ENCODE measurements at places on chromosomes 4 and X. TPM values are rescaled to one million over a fixed set of nuclear protein-coding genes. Genes with fewer than 3 reads are reported as not detected.

GRCh38 chr4:126678618-126679017 lies 954.1 kb upstream of the INTU start:
- no peak overlapping the region for H3K27ac ChIP-seq
- H3K4me1 ChIP-seq = no peaks in the 10 kb centered on the region
- no peak overlapping the region for H3K4me3 ChIP-seq
- H3K36me3 ChIP-seq = peaks cover 33% of the 10 kb centered on the region
- no peaks in the 10 kb centered on the region for H3K27me3 ChIP-seq

GRCh38 chr4:7048642-7049041 lies 5.5 kb downstream of the TADA2B start:
- no peaks in the 10 kb centered on the region for H3K27me3 ChIP-seq
- H3K4me1 ChIP-seq = peaks cover 17% of the 10 kb centered on the region
- no peak overlapping the region for H3K27ac ChIP-seq
- no peak for DNase-seq

DNA sequence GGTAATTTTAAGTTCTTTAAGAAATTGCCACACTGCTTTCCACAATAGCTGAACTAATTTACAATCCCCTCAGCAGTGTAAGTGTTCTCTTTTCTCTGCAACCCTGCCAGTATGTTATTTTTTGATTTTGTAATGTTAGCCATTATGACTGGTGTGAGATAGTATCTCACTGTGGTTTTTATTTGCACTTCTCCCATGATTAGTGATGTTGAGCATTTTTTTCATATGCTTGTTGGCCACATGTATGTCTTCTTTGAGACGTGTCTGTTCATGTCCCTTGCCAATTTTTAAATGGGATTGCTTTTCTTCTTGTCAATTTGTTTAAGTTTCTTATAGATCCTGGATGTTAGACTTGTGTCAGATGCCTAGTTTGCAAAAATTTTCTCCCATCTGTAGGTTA lies 86.1 kb downstream of the BMP3 start:
- H3K4me3 ChIP-seq = no peak overlapping the region
- no peak overlapping the region for H3K27ac ChIP-seq
- no peak for DNase-seq
- no peaks in the 10 kb centered on the region for H3K36me3 ChIP-seq
- H3K27me3 ChIP-seq = no peaks in the 10 kb centered on the region
- no peaks in the 10 kb centered on the region for H3K4me1 ChIP-seq

GRCh38 chr4:37245391-37245954 lies 930 bp downstream of the NWD2 start:
- H3K27ac ChIP-seq = no peak overlapping the region
- H3K4me3 ChIP-seq = no peak overlapping the region
- H3K4me1 ChIP-seq = no peaks in the 10 kb centered on the region
- DNase-seq = no peak
- H3K27me3 ChIP-seq = no peaks in the 10 kb centered on the region

GRCh38 chr4:184695178-184695896 lies 38.6 kb downstream of the CENPU start:
- no peaks in the 10 kb centered on the region for H3K27me3 ChIP-seq
- no peak overlapping the region for H3K4me3 ChIP-seq
- peaks cover 60% of the 10 kb centered on the region for H3K36me3 ChIP-seq
- H3K27ac ChIP-seq = no peak overlapping the region

RBM47 gene
- total RNA-seq = 6.4 TPM

DNA sequence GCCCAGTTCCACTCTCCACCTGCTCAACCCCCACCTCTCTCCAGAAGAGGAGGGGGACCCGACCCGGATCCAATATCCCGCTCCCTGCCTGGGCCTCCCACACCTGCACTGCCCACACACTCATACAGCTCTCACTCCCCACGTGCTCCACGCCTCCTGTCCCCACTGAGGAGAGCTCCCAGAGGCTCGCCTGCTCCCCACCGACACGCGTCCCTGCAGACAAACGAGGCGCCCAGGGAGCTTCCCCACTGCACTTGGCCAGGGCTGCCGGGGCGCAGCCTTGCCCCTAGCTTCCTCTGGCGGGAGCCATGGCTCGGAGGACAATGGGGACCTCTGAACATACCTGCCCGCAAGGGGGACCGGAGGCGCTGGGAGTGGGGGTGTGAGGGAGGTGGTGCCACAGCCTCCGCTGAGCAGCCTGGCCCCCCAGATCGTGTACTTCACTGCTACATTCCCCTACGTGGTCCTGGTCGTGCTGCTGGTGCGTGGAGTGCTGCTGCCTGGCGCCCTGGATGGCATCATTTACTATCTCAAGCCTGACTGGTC lies 5.0 kb downstream of the SLC6A8 start:
- peaks cover 69% of the 10 kb centered on the region for H3K4me1 ChIP-seq
- H3K27me3 ChIP-seq = no peaks in the 10 kb centered on the region
- DNase-seq = no peak
- no peak overlapping the region for H3K27ac ChIP-seq
